Non-pigmented ciliary epithelial cell (primary cell): ENCODE measurements at places on chromosomes 4 and X.

GRCh38 chr4:173934201-173934600, 349.3 kb downstream of the FBXO8 start:
- no peak for DNase-seq

GRCh38 chr4:94408549-94409374, 43.0 kb upstream of the PDLIM5 start:
- DNase-seq: peak; percentile 73

GRCh38 chr4:4641661-4642495, 100.0 kb upstream of the STX18 start:
- no peak for DNase-seq

- DNase-seq: no peak
These were observed 2054.9 kb downstream of the PCDH7 start for GRCh38 chr4:32775049-32775448.

GRCh38 chr4:77158487-77158861, 1.5 kb downstream of the CCNG2 start:
- no peak for DNase-seq

DNA sequence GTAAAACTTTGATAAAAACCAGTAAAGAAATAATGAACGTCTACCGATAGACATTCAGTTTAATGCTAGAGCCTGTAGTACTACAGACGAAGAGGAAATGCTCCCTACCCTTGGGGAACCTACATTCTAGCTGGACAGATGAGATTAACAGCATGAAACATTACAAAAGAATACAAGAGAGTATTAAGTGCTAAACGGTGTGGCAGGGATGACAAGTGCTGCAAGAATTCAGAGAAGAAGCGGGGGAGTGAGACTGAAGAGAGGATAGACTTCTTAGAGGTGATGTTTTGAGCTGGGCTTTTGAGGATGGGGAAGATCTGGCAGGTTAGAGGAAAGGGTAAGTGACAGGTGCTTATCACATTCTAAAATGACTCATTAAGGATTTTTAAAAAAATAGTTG, 52.6 kb upstream of the ESX1 start:
- DNase-seq: no peak

DNA sequence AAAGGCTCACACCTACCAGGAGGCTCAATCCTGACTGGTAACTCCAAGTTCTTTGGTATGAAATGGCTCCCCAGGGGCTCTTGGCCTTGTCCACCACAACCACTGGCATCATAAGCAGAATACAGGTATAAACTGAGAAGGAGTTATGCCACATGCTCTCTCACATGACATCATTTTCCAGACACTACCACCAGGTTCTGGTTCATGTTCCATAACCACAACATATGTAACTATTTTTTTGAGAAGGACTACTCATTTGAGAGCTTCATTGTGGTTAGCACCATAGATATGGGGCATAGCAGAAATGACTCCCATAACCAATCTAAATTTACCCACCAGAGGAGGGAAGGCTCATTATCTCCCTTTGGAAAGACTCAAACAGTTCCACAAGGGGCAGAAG, 19.6 kb downstream of the PRDM5 start:
- no peak for DNase-seq
